ENCODE measurements at places on chromosomes 6 and 20. TPM values are rescaled to one million over a fixed set of nuclear protein-coding genes. Genes with fewer than 3 reads are reported as not detected.

Gene CAGE1
- total RNA-seq: not detected

Gene SEMG1
- not detected for total RNA-seq

Gene SERAC1
- total RNA-seq: 15.6 TPM

Gene GRM1
- total RNA-seq: not detected

Gene SEC23B
- 65.0 TPM for total RNA-seq
